ENCODE measurements at places on chromosomes 7 and 10. TPM values are rescaled to one million over a fixed set of nuclear protein-coding genes. Genes with fewer than 3 reads are reported as not detected.

Gene AKR1C8
- total RNA-seq, result 0.09 TPM

Gene KNDC1
- 2.7 TPM for total RNA-seq

Gene FRMD4A
- 29.1 TPM for total RNA-seq

Gene SPDYE8
- 0.09 TPM for total RNA-seq

Gene AVPI1
- total RNA-seq, result 6.0 TPM

Gene HOXA9
- 16.6 TPM for total RNA-seq

Gene GDF2
- total RNA-seq, result not detected

Gene OR2A2
- total RNA-seq, result not detected

Gene GIMAP8
- 4.9 TPM for total RNA-seq

GRCh38 chr10:32923134-32923533, 34.9 kb downstream of the ITGB1 start:
- H3K4me3 ChIP-seq, result no peak overlapping the region
- peaks cover 36% of the 10 kb centered on the region for H3K36me3 ChIP-seq
- no peak for DNase-seq
- H3K4me1 ChIP-seq, result no peaks in the 10 kb centered on the region

- H3K4me1 ChIP-seq, result no peaks in the 10 kb centered on the region
- no peaks in the 10 kb centered on the region for H3K27me3 ChIP-seq
- no peak overlapping the region for H3K4me3 ChIP-seq
- no peak for DNase-seq
- no peaks in the 10 kb centered on the region for H3K36me3 ChIP-seq
These were observed 20.1 kb downstream of the TMEM168 start for GRCh38 chr7:112770051-112770450.

GRCh38 chr10:24597426-24597825, 126.3 kb downstream of the ARHGAP21 start:
- H3K27ac ChIP-seq, result no peak overlapping the region
- no peak overlapping the region for H3K4me3 ChIP-seq
- DNase-seq, result no peak
- H3K4me1 ChIP-seq, result no peaks in the 10 kb centered on the region
- H3K36me3 ChIP-seq, result peaks cover 21% of the 10 kb centered on the region
- no peaks in the 10 kb centered on the region for H3K27me3 ChIP-seq

DNA sequence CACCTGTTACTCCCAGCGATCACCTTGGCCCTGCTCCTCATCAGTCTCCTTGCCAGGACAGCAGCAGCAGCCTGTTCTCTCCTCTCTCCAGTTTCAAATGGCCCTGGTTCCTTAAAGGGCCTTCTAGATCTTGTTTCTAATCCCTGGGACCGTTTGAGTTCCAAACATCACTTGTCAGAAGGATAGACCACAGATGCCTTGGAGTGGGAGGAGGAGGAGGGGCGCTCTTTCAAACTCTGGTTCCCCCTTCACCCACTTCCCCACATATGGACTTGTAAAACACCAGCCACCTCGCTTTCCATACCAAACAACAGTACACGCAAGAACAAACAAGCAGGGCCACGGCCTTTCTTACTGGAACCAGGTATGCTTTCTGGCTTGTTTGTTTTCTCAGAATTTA, 104.8 kb downstream of the PLXNA4 start:
- DNase-seq, result no peak
- H3K27ac ChIP-seq, result no peak overlapping the region
- no peak overlapping the region for H3K4me3 ChIP-seq
- peaks cover 13% of the 10 kb centered on the region for H3K27me3 ChIP-seq
- no peaks in the 10 kb centered on the region for H3K36me3 ChIP-seq

DNA sequence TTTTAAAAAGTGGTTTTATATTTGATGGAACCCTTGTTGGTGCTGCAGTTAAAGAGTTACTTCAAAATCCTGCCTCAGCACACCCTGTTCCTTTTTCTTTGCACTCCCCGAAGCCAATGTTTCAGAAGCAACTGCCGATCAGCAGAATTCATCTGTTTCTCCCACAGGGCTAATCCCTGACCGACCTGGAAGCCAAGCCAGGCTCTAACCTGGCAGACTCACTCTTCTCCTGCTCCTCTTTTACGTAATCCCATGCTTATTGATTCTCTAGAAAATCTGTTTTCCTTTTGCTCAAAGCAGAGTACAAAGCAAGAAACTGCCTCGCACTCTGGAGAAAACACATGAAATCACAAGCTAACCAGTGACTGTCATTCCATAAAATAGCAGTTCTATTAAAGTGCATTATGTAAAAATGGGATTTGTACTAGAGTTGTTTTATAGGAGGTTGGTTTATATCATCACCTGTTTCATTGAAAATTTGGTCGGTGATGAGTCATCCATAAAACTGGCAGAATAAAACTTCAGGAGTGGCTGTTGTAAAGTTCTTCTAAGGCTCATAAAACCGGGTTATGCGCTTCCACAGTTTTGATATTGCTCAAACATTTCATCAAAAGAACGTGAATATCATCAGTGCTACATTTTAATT, 99.9 kb downstream of the CNTNAP2 start:
- peak; percentile 49 for DNase-seq
- H3K36me3 ChIP-seq, result no peaks in the 10 kb centered on the region

DNA sequence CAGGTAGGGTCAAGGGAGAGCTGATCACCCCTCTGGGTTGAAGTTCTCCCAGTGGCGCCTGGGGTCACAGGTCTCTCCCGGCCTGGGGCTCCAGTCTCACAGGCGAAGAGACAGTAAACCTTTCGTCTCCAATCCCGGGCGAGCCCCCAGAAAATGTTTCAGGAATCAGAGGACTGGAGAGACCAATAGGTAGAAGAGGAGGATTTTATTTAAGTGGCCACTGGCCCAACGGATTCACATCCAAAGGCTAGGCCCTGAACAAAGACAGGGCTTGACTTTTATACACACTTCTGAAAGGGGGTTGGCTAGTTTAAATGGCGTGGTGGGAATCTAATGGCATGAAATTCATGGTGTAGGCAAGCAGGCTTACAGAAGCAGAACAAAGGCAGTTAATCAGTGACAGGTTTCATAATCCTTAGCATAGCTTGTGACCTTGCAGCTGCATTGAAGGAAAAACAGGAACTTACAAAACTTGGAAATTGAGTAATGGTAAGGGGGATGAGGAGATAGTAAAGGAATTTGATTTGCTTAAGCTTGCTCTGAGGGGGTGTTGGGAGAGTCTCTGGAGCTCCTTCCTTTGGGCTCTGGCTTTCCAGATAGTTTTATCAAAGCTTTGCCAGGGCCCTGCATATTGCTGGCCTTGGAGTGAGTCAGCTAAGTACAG, 105.5 kb downstream of the TRIM24 start:
- H3K27me3 ChIP-seq, result no peaks in the 10 kb centered on the region
- no peak for DNase-seq
- H3K4me3 ChIP-seq, result no peak overlapping the region
- H3K4me1 ChIP-seq, result no peaks in the 10 kb centered on the region

DNA sequence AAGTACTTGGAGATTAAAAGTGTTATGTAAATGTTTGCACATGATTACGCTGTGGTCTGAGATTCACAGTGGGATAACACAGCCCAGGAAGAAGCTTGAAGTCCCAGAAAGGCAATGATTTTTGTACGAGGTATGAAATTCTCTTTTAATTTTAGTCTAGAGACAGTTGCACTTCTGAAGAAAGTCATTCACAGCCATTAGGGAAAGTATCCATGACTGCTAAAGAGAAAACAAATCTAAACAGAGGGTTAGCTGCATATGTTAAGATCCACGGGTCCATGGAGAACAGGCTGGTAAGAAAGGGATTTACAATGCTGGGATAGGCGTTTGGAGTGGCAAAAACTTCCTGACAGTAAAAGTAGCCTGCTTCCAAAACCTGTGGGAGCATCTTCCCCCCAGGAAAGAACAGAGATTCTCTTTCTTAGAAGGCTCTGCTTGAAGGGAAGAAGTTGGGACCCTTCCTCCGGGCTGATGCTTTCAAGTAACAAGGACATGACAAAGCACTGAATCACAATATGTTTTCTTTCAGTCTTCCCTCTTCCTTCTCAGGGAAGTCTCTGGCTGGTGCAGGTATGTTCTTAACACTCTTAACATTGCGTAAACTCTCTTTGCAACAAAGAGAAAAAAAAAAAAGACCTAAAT, 220.8 kb upstream of the CELF2 start:
- H3K36me3 ChIP-seq, result no peaks in the 10 kb centered on the region
- H3K4me3 ChIP-seq, result no peak overlapping the region
- peak; percentile 76 for DNase-seq

DNA sequence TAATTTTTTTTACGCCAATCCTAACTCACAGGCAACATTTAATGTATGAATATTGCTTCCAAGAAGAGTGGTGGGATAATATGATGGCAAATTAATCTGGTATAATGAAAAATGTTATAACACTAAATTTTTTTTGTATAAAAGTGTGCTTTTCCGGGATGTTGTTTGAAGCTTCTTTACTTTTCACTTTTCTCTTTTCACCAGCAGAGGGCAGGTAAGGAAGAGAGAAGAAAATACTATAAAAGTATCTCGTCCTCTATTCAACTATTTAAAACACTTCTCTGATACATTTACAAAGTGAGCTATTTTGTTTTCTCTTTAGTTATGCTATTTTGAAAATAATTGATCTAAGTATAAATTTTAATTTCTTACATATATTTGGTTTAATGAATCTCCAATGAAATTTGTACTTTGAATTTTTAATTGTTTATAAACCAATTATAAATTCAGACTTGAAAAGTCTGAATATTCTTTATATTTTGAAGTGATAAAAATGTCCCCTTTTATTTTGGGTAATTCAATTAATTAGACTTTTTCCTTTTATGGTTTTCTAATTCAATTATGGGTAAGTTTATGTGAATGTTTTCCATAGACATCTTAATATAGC, 20.7 kb upstream of the CFTR start:
- H3K4me3 ChIP-seq, result no peak overlapping the region
- DNase-seq, result peak; percentile 28
- H3K27me3 ChIP-seq, result no peaks in the 10 kb centered on the region
- no peaks in the 10 kb centered on the region for H3K4me1 ChIP-seq

DNA sequence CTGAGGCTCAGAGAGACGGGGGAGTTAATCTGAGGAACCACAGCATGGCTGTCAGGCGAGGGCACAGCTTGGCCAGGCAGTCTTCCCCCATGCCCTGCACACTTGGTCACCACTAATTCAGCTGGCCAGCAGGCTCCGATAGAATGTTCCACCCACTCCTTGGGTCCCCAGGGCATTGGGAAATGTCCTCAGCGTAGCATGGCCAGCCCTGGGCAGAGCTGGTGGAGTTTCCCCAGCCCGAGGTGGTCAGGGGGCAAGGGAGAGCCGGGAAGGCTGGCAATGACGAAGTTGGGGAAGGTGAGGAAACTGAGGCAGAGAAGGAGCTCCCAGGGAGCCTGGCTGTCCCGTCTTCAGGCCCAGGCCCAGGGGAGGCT, 12.1 kb upstream of the GRIFIN start:
- H3K36me3 ChIP-seq, result no peaks in the 10 kb centered on the region
- DNase-seq, result peak; percentile 50
- peak overlapping the region; percentile 44 for H3K27ac ChIP-seq
- H3K4me3 ChIP-seq, result no peak overlapping the region

GRCh38 chr7:143217806-143218205, 4.0 kb upstream of the TAS2R40 start:
- no peak for DNase-seq
- H3K4me3 ChIP-seq, result no peak overlapping the region
- no peak overlapping the region for H3K27ac ChIP-seq
- H3K4me1 ChIP-seq, result no peaks in the 10 kb centered on the region

DNA sequence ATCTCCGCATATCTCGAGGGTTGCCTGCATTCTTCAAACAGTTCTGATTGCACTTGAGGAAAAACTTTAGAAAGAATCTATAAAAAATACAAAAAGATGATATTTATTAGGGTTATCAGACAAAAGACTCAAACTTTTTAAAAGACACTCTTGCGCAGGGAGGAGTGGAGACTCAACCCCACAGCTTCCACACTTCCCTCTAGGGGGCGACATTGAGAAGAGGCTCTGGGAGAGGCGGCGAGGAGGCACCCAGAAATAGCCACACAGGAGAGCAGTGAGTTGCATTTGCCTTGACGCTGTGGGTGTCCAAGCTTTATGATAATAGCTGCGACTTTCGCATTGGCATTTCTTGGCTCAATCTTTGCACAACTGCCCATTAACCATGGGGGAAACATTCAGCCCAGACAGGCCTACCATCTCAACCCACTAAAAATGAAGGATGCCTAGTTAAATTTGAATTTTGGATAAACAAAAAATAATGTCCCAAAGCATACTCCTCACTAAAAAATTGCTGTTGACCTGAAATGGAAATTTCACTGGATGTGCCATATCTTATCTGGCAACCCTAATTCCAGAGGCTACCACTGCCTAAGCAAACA, 86.2 kb downstream of the EBF3 start:
- H3K27ac ChIP-seq, result no peak overlapping the region
- DNase-seq, result no peak
- no peaks in the 10 kb centered on the region for H3K27me3 ChIP-seq
- peaks cover 43% of the 10 kb centered on the region for H3K36me3 ChIP-seq
- H3K4me3 ChIP-seq, result no peak overlapping the region
- H3K4me1 ChIP-seq, result peaks cover 22% of the 10 kb centered on the region

GRCh38 chr10:133035952-133036351, 51.8 kb upstream of the ADGRA1 start:
- peaks cover 6% of the 10 kb centered on the region for H3K4me1 ChIP-seq
- H3K27ac ChIP-seq, result no peak overlapping the region
- no peak overlapping the region for H3K4me3 ChIP-seq
- H3K36me3 ChIP-seq, result no peaks in the 10 kb centered on the region

DNA sequence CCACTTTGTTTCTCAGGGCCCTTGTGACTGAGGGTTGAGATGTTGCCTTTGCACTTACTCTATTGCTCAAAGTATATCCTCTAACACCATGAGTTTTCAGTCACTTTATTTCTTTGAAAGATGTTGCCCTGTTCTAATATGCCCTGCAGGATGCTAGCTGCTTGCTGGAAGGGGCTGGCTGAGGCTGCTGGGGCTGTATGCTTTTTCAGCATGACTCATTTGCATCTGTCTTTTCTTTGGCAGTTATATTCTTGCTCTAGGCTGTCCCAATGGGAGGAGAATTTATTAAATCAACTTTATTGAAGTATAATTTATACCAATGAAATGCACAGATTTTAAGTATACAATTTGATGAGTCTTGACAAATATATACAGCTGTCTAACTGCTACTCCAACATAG, 157.7 kb downstream of the PLPP4 start:
- no peaks in the 10 kb centered on the region for H3K27me3 ChIP-seq
- H3K4me3 ChIP-seq, result no peak overlapping the region
- H3K36me3 ChIP-seq, result no peaks in the 10 kb centered on the region
- DNase-seq, result no peak
- no peak overlapping the region for H3K27ac ChIP-seq

- no peaks in the 10 kb centered on the region for H3K4me1 ChIP-seq
- no peaks in the 10 kb centered on the region for H3K36me3 ChIP-seq
- H3K4me3 ChIP-seq, result no peak overlapping the region
- no peak overlapping the region for H3K27ac ChIP-seq
- no peak for DNase-seq
These were observed 318.5 kb downstream of the WDR37 start for GRCh38 chr10:1374511-1375345.

DNA sequence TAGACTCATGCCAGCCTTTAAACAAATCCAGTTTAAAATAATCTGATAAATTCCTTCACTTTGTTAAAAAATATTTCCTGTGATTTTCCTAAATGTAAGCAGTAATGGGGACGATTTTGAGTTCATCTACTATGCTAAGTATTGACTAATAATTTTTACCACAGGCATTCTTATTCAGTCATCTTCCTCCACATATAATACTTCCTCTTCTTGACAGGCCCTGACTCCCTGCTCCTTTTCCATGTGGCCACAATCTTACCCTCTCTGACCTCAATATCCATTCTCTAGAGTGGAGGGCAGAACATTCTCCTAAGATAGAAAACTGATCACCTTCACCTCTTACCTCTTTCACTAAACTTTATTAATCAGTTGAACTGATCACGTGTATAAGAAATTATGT, 7.8 kb downstream of the DNAJC2 start:
- peaks cover 28% of the 10 kb centered on the region for H3K36me3 ChIP-seq
- no peaks in the 10 kb centered on the region for H3K27me3 ChIP-seq
- no peaks in the 10 kb centered on the region for H3K4me1 ChIP-seq
- H3K27ac ChIP-seq, result no peak overlapping the region
